GM12878 (cell line): ENCODE measurements at places on chromosomes 7 and 10. TPM values are rescaled to one million over a fixed set of nuclear protein-coding genes. Genes with fewer than 3 reads are reported as not detected.

DNA sequence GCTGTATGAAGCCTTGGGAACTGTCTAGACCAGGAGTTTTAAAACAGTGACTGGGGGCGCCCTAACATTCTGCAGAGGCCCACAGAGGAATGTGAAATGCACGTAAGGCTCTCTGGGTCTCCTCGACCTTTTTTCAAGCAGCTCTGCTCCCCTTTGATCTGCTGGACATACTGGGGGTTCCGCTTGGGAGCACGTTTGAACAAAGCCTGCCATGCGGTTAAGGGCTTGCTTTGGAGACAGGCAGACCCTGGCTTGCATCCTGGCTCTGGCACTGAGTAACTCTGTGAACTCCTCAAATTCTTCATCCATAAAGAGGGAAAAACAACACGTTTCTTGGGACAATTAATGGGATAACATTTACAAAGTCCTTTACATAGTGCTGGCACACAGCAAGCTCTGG lies 7.8 kb downstream of the BEND7 start:
- no peak overlapping the region for H3K27ac ChIP-seq
- 0 out of 2 replicates have a peak, but pooled peaks cover 5% of the 10 kb centered on the region for H3K27me3 ChIP-seq
- no peaks in the 10 kb centered on the region for H3K36me3 ChIP-seq
- no peaks in the 10 kb centered on the region for H3K4me1 ChIP-seq
- no peak for DNase-seq

- DNase-seq: no peak
- no peaks in the 10 kb centered on the region for H3K27me3 ChIP-seq
- H3K4me3 ChIP-seq: no peak overlapping the region
- no peak overlapping the region for H3K27ac ChIP-seq
- no peaks in the 10 kb centered on the region for H3K36me3 ChIP-seq
Observed at GRCh38 chr10:44249490-44249889, 135.4 kb downstream of the CXCL12 start.

- H3K27me3 ChIP-seq: no peaks in the 10 kb centered on the region
- no peaks in the 10 kb centered on the region for H3K4me1 ChIP-seq
- H3K36me3 ChIP-seq: no peaks in the 10 kb centered on the region
- DNase-seq: peak; percentile 16
- H3K27ac ChIP-seq: no peak overlapping the region
- H3K4me3 ChIP-seq: no peak overlapping the region
Observed at GRCh38 chr10:47024399-47025252, 113.4 kb downstream of the PTPN20 start.

DNA sequence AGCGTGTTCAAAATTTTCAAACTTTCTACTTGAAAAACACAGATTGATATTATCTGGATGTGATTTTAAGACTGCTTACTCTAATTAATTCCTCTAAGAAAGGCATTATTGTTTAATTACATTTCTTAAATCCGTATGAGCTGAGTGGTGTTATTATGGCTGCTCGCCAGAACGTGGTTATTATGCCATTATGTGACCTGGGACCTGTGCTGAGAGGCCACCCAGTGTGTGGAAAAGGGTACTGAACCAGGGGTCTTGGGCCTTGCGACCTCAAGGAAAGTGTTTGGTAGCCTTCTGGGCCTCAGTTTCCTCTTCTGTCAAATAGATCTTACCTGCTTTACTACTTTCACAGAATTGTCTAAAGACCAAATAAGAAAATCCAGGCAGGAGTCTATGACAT lies 15.4 kb downstream of the LGI1 start:
- H3K4me1 ChIP-seq: no peaks in the 10 kb centered on the region
- no peak for DNase-seq
- H3K27me3 ChIP-seq: no peaks in the 10 kb centered on the region; the same call in none of the 2 replicates
- H3K27ac ChIP-seq: no peak overlapping the region
- H3K4me3 ChIP-seq: no peak overlapping the region

DNA sequence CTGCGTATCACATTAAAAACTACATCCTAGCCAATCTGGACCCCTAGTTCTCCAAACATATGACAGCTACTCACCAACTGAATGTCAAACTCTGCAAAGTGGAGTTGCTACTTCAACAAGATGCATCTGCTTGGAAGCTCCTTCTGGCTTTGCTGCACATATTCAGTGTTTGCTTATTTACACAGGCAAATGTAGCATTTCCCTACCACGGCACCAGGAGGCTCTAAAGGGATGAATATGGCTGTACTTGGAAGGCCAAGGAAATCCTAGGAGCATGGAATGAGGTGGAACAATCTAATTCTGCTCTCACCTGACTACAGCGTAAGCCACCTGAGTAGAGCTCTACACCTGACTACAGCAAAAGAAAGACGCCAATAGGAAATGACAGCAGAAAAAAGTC lies 39.7 kb downstream of the MTPAP start:
- H3K4me3 ChIP-seq: no peak overlapping the region
- no peaks in the 10 kb centered on the region; the same call in 1 of the 2 replicates for H3K36me3 ChIP-seq
- no peak for DNase-seq

- DNase-seq: no peak
- H3K36me3 ChIP-seq: no peaks in the 10 kb centered on the region
- H3K27me3 ChIP-seq: no peaks in the 10 kb centered on the region
- no peaks in the 10 kb centered on the region for H3K4me1 ChIP-seq
- no peak overlapping the region for H3K4me3 ChIP-seq
Observed at GRCh38 chr7:112252691-112253090, 46.2 kb downstream of the ZNF277 start.

DNA sequence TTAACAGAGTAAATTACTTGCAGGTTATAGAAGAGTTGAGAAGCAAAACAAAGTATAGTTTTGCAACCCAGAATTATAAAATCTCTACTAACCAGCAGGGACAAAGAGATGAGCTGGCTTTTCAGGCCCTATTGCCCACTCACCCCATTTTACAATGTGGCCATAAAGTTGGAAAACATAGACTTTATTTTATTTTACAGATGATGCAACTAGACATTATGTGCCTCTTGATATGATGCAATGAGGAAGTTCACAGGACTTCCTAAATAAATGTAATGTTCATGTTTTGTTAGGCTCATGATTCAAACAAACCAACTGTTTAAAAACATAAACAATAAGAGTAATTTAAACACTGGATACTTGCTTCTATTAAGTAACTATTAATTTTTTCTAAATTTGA lies 141.1 kb upstream of the WNT16 start:
- no peak overlapping the region for H3K4me3 ChIP-seq
- no peaks in the 10 kb centered on the region for H3K4me1 ChIP-seq
- H3K27me3 ChIP-seq: no peaks in the 10 kb centered on the region
- no peaks in the 10 kb centered on the region for H3K36me3 ChIP-seq

DNA sequence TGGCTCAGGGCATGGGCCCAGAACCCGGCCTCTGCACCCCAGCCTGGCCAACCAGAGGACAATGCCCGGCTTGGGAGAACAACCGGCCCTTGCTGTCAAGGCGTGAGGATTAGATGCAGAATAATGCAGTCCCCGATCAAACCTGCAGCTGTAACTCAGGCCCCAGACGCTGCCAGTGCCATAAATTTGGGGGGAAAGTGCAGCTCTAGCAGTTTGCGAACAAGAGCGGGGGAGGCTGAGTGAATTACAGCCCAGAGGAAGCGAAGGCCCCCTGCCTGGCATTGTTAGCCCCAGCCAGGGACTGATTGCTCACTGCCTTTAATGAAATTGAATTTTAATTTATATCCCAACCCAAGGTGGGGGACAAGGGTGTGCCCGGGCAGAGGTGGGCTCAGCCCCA lies 38.0 kb upstream of the GNA12 start:
- H3K27me3 ChIP-seq: no peaks in the 10 kb centered on the region
- peaks cover 7% of the 10 kb centered on the region for H3K4me1 ChIP-seq
- no peak overlapping the region for H3K27ac ChIP-seq
- H3K36me3 ChIP-seq: no peaks in the 10 kb centered on the region

DNA sequence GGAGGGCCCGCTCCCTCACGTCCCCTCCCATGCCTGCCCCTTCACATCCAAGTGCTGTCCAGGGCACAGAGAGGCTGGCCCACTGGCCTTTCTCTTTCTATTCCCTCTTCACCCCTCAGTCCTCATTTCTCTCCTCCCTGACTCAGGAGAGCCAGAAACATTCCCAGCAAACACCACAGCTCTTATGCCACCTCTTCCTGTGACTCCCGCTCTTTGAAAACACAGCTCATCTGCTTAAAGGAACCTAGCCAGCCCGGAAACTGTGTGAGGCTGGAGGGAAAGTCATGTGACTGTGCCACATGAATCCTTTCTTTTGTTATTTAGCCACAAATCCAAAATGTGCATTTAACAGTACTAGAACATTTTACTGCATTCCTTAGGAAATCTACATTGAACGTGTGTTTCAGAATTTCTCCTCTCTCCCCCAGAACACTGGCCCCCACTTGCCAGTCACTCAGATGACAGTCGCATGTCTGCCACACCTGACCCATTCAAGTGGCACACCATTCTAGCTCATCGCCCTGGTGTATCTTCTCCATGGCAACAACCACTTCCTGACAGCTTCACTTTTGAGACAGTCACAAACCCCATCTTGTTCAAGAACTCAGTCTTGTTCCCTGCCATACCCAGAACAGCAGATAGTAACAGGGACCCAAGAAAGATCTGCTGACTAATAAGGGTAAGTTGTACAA lies 42.8 kb downstream of the GRB10 start:
- no peaks in the 10 kb centered on the region for H3K27me3 ChIP-seq
- H3K4me3 ChIP-seq: no peak overlapping the region
- H3K36me3 ChIP-seq: no peaks in the 10 kb centered on the region
- H3K27ac ChIP-seq: no peak overlapping the region

DNA sequence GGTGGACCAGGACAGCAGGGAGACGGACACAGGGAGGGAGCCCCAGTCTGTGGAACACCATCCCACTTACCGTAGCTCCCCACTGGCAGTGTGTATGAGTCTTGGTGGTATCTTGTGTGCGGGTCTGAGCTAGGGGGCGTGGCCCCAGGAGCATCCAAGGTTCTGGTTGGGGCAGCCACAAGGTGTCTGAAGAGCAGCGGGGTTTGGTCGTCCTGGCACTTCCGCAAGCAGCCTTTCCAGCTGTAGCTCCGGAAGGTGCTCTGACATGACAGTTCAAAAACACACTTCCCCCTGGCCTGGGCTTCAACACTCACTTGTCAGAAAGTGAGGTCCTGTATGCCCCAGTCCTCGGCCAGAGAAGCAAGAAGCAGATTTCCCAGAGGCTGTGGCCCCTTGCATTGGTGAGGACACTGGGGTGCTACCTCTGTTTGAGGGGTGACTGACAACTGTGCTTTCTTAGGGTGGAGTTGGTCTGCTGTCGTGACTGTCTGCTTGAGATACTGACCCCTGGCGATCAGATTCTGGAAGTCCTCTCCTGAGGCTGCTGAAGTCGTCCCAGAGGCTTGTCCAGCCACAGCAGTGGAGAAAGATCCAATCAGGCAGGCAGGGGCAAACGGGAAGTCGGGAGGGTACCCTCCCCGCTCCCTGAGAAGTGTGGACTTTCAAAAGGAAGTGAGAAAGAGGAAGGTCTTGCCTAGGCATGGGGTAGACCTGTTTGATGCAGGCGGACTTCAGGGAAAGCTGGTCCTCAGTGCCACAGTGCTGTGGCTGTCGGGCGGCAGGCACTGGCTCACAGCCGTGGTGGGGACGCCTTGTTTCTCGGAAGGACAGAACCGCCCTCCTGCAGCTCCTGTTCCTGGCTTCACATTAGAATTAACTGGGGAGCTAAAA lies 51.4 kb upstream of the PFKFB3 start:
- H3K4me3 ChIP-seq: peak overlapping the region; percentile 9
- DNase-seq: peak; percentile 51
- H3K27ac ChIP-seq: peak overlapping the region; percentile 8; the same call in 1 of the 2 replicates
- H3K4me1 ChIP-seq: peaks cover 25% of the 10 kb centered on the region
- H3K27me3 ChIP-seq: no peaks in the 10 kb centered on the region

GRCh38 chr10:98414932-98415730 lies at the start of gene PYROXD2:
Gene PYROXD2, minus strand, starts transcription at chr10:98415182. Its CDS starts 47 bp downstream, at chr10:98415135.
- H3K27ac ChIP-seq: peak within 1 kb of the TSS; percentile 27; the same call in 1 of the 2 replicates
- H3K4me1 ChIP-seq: peaks cover 18% of the 10 kb centered on the region
- H3K36me3 ChIP-seq: peaks cover 5% of the 10 kb centered on the region; the same call in 1 of the 2 replicates
- no peaks in the 10 kb centered on the region for H3K27me3 ChIP-seq
- no peak for DNase-seq

DNA sequence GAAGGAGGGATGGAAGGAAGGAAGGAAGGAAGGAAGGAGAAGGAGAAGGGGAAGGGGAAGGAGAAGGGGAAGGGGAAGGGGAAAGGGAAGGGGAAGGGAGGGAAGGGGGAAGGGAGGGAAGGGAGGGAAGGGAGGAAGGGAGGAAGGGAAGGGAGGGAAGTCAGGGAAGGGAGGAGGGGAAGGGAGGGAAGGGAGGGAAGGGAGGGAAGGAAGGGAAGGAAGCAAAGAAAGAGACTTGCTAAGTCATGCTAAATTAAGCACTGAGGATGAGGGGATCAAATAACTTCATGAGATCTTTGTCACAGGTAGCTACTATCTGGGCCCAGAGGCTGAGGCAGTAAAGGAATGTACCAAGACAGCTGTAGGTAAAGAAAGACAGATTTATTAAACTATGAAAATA lies 116.4 kb downstream of the TRIL start:
- H3K36me3 ChIP-seq: no peaks in the 10 kb centered on the region
- DNase-seq: no peak
- 0 out of 2 replicates have a peak, but pooled peaks cover 4% of the 10 kb centered on the region for H3K27me3 ChIP-seq
- H3K4me1 ChIP-seq: no peaks in the 10 kb centered on the region
- H3K4me3 ChIP-seq: no peak overlapping the region
- no peak overlapping the region for H3K27ac ChIP-seq

GRCh38 chr7:55366461-55367070 lies 1.4 kb downstream of the LANCL2 start:
- DNase-seq: peak; percentile 17
- no peaks in the 10 kb centered on the region for H3K27me3 ChIP-seq
- H3K4me1 ChIP-seq: peaks cover 9% of the 10 kb centered on the region
- peak overlapping the region; percentile 91 for H3K27ac ChIP-seq
- H3K36me3 ChIP-seq: no peaks in the 10 kb centered on the region

DNA sequence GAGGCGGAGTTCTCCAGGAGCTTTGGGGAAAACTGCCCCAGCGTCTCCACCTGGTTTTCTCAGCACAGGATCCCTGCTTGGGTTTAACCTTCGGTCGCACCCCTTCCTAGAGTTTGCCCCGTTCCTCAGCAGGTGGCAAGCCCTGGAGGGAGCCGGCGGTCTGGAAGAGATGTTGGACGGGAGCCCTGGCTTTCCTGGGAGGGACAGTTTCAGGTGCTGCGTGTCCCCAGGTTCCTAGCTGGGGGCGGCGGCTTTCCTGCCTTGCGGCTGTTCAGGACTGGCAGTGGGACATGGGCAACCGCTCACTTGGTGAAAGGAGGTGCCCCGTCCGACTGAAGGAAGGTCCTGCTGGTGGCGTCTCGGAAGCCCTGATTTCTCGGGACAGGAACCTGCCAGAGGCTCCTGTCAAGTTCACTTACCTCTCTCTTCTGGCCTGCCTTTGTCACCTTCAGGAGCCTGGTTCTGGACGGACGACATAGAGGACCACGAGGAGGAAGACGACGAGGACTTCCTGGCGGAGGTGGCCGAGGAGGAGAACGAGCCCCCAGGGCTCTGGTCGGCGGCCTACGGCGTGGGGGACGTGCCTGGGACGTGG lies 14.8 kb downstream of the ZNF316 start:
- peaks cover 39% of the 10 kb centered on the region for H3K36me3 ChIP-seq
- H3K27me3 ChIP-seq: no peaks in the 10 kb centered on the region
- no peak for DNase-seq
- no peak overlapping the region for H3K27ac ChIP-seq
- H3K4me3 ChIP-seq: no peak overlapping the region

RAMP3 gene
- not detected in 2 replicates for total RNA-seq

LRGUK gene
- 0.05 and 0.13 TPM in 2 replicates for total RNA-seq

CLRN3 gene
- total RNA-seq: not detected in 2 replicates

C10orf67 gene
- total RNA-seq: not detected in 2 replicates

LRMDA gene
- total RNA-seq: not detected in 2 replicates

DEPP1 gene
- total RNA-seq: 8.6 and 8.9 TPM in 2 replicates

EIF4H gene
- total RNA-seq: 320 and 334 TPM in 2 replicates

DNA2 gene
- 34.8 and 41.8 TPM in 2 replicates for total RNA-seq
